Left forelimb (tissue), 1 donor: ENCODE measurements at places on chromosomes 6 and 20.

DNA sequence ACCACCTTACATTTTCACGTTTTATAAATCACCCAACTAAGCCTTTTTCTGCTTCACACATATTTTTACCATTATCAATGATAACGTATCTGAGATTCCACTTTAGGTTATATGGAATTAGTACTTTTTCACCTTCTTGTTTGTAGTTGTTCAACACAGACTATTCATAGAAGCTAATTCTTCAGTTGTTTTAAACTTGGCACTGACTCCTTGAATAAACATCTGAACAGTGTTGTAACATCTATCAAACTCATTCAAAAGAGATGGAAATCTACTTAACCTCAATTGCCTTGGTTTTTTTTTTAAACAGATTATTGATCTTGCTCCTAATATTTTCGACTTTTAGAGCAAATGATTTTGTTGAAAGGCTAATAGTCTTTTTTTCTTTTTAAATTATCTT, 34.2 kb downstream of the PTPRA start:
- DNase-seq, result no peak

DNA sequence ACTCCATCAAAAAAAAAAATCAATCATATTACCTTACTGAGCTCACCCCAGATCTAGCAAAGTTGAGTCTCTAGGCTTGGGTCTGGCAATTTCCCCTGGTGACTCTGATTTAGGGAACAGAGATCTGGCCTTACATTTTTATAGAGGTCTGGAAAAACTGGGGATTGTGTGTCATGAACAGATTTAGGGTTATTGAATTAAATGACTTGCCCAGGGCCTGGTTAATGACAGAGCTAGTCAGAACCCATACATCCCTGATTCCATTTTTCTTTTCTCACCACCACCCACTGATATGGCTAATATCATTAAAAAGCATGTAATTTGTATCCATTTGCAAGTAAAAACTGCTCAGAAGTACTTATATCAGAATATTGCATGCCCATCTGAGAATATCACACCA, 163.4 kb upstream of the OGFRL1 start:
- no peak for DNase-seq

- no peak for DNase-seq
Observed at GRCh38 chr6:46792635-46793034, 554 bp upstream of the MEP1A start.

DNA sequence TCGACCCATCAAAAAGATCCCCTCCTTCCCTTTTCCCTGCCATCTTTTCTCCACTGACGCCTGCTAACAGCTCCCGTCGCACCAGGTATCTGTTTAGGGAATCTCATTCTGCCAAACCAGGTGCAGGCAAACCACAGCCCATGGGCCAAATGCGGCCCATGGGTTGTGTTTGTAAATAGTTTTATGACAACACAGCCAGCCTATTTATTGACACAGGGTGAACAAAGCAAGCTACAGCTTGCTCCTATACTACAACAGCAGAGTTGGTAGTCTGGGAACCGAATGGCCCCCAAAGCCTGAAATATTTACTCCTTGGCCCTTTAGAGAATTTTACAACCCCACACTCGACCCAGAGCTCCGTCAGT, 16.4 kb downstream of the NFATC2 start:
- DNase-seq, result no peak

DNA sequence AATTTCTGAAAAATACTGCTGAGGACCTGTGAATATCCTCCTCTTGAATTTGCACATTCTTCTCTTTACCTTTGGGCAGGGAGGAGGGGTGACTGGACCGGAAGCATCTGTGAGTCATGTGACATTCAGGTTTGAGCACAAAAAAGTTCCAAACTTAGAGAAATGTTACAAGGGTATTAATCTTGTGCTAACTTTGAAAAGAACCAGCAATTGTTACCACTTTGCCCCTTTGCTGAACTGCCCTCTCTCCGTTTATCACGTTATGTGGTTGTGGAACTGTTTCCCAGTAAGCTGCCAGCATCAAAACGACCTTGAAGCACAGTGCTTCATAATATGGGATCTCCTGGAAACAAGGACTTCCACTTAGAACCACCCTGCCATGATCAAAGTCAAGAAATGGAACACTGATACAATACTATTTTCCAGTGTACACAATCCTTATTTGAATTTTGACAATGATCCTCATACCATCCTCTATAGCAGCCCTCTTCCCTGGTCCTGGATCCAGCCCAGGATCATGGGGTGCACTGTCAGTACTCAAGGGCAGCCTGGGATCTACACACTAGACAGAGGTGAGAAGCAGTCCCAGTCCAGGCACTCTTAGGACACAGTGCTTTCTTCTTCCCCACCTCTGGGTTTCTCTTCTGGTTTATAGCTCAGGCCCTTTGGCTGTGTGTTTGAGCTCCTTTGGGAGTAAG, 2.3 kb upstream of the TUBB1 start:
- no peak for DNase-seq

DNA sequence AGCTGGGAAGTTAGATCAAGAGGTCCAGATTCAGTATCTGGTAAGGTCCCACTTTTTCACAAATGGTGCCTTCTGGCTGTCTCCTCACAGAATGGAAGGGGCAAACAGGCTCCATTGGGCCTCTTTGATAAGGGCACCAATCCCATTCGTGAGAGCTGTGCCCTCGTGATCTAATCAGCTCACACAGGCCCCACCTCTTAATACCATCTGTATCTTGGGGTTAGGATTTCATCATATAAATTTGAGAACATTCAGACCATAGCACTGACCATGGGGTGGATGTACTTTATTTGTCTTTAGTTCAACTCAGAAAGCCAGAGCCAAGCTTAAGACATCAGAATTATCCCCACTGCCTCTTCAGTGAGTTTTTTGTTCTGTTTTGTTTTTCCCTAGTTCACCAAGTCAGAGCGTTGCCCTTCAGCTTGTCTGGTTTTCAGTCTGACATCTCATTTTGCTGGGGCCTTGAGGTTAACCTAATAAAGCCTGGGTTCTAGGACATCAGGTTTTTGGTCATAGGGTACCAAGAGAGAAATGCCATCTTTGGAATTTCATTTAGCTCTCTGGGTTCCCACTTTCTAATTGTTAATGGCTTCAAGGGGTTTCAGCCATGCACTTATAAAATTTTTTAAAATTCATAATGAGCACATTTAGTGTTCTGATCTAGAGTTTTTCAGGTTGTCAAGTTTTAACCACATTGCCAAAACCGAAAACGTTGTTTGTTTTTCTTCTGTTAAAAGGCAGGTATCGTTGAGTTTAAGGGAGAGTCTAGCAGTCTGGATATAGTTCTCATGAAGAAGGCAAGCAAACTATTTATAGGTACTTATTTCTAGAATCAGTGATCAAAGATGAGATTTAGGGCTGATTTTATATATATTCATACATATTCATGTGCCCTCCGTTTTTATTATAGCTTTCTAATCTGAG, 19.0 kb downstream of the SENP6 start:
- no peak for DNase-seq

DNA sequence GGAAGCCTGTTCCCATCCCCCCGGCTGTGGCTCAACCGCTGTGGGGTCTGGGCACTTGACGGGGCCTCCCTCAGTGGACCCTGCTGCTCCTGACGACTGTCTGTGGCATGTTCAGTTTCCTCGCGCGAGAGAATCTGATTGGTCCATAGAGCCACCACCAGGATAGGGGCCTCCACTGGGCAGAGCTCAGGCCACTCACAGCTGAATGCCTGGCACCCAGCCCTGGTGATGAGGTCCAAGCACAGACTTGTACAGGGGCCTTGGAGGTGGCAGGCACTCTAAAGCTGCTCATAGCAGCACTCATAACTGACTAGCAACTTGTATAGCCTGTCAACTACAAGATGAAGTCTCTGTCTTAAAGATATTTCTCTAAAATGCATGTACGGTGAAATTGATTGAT, 368.1 kb downstream of the NRN1 start:
- no peak for DNase-seq

DNA sequence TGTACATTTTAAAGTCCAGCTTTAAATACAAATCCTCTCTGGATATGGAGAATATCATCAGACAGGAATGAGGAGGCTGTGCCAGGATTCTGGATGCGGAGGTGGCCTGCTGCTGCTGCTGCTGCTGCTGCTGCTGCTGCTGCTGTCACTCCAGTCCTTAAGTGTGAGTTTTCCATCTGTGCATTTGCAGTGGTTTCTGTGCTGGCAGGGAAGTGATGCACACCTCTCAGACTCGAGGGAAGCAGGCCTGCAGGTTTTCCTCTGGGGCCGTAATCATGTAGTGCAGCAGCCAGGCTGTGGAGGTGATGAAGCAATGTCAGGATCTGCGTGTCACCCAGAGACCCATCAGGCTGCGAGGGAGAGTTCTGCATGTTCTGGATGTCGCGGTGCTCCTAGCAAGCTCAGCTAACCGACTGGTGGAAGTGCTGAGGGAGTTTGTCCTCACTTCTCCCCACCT, 32.0 kb downstream of the CFAP61 start:
- DNase-seq, result peak; percentile 73

GRCh38 chr20:35511814-35512420, 17.5 kb downstream of the C20orf173 start:
- no peak for DNase-seq

- no peak for DNase-seq
Observed at GRCh38 chr20:42938441-42939205, 251.1 kb downstream of the PTPRT start.

DNA sequence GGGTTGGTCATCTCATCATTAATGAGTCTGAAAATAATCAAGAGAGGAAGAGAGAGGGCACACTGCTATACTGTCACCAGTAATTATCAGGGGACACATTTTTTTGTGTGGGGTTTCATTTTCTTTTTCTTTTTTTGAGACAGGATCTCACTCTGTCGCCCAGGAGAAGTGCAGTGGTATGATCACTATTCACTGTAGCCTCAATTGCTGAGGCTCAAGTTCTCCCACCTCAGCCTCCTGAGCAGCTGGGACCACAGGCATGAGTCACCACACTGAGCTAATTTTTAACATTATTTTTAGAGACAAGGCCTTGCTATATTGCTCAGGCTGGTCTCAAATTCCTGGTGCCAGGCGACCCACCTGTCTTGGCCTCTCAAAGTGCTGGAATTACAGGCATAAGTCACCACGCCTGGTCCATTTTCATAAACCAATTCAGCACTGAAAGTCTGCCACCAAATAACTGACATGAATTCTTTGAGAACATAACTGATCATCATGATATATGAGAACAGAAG, 43.3 kb downstream of the EPHA7 start:
- DNase-seq, result no peak

DNA sequence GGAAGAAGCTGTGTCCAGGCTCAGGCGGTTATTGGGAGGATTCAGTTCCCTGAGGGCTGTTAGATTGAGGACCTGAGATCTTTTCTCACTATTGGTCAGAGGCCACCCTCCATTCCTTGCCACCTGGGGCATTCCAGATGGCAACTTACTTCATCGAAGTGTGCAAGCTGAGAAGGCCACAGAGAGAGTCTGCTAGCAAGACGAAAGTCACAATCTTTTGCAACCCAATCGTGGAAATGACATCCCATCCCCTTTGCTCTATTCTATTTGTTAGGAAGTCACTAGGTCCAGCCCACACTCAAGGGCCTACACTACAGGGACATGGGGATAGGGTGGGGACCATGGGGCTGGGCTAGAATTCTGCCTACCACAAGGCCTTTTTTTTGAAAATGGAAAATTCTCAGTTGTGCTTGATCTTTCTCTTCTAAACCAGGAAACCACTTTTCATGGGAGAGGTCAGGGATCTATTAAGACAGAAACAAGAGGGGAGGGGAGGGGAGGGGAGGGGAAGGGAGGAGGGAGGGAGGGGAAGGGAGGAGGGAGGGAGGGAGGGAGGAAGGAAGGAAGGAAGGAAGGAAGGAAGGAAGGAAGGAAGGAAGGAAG, 217.2 kb downstream of the BCAS1 start:
- DNase-seq, result no peak

GRCh38 chr20:33180169-33180568, 12.2 kb downstream of the BPIFA2 start:
- DNase-seq, result no peak

GRCh38 chr20:53950031-53950430, 120.4 kb downstream of the BCAS1 start:
- no peak for DNase-seq

- DNase-seq, result peak; percentile 80
Observed at GRCh38 chr20:49928411-49929141, 7.6 kb upstream of the RNF114 start.

GRCh38 chr6:79526897-79527296, 10.3 kb downstream of the LCA5 start:
- DNase-seq, result no peak
